ENCODE measurements at places on chromosomes 6 and 20.

- no peak for ATAC-seq
These were observed 84.0 kb downstream of the RPS12 start for GRCh38 chr6:132898376-132898775.

DNA sequence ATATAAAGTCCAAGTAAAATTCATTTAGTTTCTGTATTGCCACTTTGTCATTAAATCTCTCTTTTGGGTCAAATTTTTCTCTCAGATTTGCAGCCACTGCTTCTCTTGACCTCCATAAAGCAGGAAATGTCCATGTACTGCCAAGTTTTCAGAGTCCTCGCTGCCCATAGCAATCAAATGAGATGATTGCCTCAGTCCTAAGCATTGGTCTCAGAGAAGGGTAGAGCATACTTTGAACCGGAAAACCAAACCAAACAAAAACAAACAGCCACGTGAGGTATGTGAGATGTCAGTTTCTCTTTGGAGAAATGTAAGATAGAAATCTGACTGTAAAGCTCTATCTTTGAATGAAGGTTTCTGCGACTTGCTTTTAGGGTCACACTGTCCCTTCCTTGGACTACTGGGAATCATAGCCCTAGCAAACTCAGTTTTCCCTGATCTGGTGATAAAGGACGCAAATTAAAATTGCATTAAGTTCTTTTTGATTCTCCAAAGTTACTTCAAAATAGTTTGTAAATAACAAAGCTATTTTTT is 505.4 kb upstream of the CITED2 start:
- no peak for ATAC-seq

GRCh38 chr6:157552820-157553485 is 172.0 kb downstream of the ZDHHC14 start:
- no peak for ATAC-seq

GRCh38 chr6:136880748-136881460 is 41.2 kb upstream of the SLC35D3 start:
- no peak for ATAC-seq

- ATAC-seq, result peak; percentile 57
These were observed 273.8 kb upstream of the AGPAT4 start for GRCh38 chr6:161547617-161548016.
